ENCODE measurements at places on chromosomes 5 and 9.

GRCh38 chr5:2863133-2863532 lies 111.7 kb upstream of the IRX2 start:
- DNase-seq, result no peak

- no peak for DNase-seq
These were observed 649.6 kb downstream of the KCTD16 start for GRCh38 chr5:144820278-144820677.

- DNase-seq, result no peak
These were observed 515.1 kb downstream of the DMAC1 start for GRCh38 chr9:7284517-7284916.

DNA sequence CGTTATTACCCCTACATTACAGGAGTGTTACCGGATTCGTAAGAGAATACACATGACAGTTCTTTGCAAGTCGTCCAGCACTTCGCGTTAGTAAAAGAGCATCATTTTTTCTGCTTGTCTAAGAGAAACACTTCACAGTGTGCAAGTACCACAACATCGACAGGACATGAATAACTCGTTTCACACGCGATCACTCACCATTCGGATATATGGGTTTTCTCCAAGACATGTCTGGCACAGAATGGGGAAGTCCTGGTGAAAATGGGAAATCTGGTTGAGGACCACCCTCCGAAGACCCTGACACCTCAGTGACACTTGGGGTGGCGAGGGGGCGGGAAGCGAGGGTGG lies 642 bp downstream of the RBM22 start:
- no peak for DNase-seq

GRCh38 chr9:89617978-89618377 lies 13.2 kb downstream of the GADD45G start:
- no peak for DNase-seq

- no peak for DNase-seq
These were observed 9.0 kb upstream of the OR1N1 start for GRCh38 chr9:122536134-122536533.

GRCh38 chr5:104344809-104345208 lies 782.2 kb upstream of the NUDT12 start:
- DNase-seq, result no peak

DNA sequence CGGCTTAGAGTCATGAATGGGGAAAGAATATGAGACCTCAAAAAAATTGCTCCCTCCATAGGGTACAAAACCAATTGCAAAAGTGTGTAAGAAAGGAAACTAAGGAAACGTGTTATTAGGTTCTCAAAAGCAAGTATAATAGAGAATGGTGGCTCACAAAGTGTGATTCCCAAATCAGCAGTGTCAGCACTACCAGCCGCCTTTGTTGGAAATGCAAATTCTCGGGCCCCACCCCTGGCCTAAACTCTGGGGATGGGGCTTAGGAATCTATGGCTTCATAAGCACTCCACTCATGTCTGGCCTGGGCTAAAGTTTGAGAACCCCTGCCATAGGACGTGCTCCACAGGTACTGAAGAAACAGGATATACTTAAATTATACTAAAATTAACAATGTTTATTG lies 1.6 kb upstream of the CCDC69 start:
- no peak for DNase-seq

- DNase-seq, result no peak
These were observed 206.6 kb upstream of the HAPLN1 start for GRCh38 chr5:83927140-83927733.

GRCh38 chr9:91047529-91047928 lies 245.9 kb downstream of the SYK start:
- DNase-seq, result no peak

GRCh38 chr9:113274474-113275156 lies 757 bp downstream of the CDC26 start:
- DNase-seq, result no peak

DNA sequence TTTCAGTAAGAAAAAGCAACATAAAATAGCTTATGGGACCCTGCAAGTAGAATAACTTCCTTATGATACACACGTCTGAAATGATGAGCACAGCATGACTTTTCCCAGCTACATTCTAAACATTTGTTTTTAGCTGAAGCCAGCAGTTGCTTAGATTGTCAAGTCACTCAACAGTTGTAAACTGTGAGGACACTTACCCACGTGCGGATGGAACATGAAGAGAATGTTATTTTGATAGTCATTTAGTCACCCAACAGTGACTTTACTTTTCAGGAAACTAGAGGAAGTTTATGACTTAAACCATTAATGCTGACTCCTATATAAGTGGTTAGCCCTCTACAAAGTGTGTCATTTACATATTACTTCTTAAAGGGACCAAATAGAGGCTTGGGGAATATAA lies 3.0 kb downstream of the HACD4 start:
- DNase-seq, result no peak

GRCh38 chr9:17063535-17064135 lies 71.2 kb upstream of the CNTLN start:
- no peak for DNase-seq

- no peak for DNase-seq
These were observed 172.5 kb upstream of the OTULINL start for GRCh38 chr5:14408969-14409586.

GRCh38 chr5:76489877-76490688 lies 87.0 kb downstream of the IQGAP2 start:
- no peak for DNase-seq

DNA sequence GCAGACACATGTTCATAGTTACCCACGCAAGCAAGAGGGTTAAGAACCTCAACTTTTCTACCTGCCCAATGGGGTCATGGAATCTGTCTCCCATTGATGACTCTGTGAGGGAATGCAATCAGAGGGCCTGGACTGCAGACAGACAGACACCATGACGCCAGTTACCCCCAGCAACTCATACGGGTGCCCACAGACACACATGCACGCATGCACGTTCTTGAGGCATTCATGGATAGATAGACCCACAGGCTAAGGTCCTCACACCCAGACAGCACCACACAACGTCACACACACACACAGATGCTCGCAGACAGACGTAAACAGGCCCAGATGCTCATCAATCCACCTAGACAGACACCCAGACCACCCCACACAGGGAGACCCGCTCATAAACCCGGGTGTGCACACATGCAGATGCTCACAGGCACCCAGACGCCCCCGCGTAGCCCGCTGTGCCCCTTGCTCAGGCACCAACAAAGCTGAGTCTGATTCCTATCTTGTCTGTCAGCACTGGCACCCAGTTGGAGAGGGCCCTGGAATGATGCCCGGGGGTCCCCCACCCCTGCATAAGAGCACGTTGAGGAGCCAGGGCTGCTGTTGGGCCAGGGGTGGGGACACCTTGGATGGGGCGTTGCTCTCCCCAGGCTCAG lies 23.6 kb downstream of the LHX2 start:
- no peak for DNase-seq

- DNase-seq, result no peak
These were observed 177.2 kb downstream of the GADD45G start for GRCh38 chr9:89781838-89782540.

- no peak for DNase-seq
These were observed 46.5 kb downstream of the DUSP1 start for GRCh38 chr5:172724242-172725183.

- no peak for DNase-seq
These were observed 724 bp downstream of the SGTB start for GRCh38 chr5:65721050-65721719.

DNA sequence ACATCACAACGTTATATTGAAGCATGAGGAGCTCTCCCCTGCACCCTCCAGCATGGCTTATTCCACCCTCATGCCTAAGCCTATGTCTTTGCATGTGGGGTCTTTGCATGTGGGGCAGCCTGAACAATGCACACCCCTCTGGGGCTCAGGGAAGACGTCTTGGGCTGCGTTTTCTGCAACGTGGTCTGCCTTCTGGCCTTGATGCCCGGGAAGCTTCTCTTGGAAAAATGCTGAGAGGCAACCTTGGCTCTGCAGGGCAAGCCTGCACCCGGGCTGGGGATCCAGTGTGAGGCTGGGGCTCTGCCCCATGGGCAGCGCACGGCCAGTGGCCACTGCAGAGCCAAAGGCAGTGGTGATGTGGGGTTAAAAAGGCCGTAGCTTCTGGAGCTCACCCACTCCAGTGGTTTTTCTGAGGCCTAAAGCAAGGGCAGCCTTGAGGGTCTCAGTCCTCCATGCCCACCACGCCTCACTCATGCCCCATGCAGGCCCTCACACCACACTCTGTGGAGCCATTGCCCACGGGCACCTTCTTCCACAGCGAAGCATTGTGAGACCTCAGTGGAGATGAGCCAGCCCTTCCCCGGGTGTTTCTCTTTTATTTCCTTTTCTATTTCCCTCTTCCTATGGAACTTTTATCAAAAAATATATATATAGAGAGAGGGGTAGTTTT lies 112.2 kb downstream of the MRPL36 start:
- no peak for DNase-seq

DNA sequence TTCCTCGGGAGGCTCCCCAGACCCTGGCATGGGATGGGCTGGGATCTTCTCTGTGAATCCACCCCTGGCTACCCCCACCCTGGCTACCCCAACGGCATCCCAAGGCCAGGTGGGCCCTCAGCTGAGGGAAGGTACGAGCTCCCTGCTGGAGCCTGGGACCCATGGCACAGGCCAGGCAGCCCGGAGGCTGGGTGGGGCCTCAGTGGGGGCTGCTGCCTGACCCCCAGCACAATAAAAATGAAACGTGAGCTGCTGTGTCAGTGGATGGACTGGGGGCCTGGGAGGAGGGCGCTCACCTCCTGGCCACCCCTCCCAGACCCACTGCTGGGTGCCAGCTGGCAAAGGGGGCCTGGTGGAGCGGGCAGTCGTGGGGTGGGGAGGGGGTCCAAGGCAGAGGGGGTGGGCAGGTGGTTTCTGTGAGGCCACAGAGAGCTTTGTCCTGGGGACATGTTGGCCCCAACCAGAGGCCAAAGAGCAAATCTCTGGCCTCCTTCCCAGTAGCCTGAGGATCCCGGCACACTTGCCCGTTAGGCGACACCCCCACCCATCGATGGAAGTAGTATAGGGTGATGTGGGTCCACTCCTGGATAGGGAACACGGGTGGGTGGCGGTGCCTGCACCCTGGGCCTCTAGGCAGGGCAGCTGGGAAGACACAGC lies 9.8 kb downstream of the EGFL7 start:
- DNase-seq, result no peak

GRCh38 chr5:66864240-66864884 lies 268.2 kb downstream of the MAST4 start:
- no peak for DNase-seq

GRCh38 chr5:10563945-10564837 lies at the start of gene ANKRD33B:
TSS of gene ANKRD33B (plus strand) at chr5:10564070. CDS start at chr5:10564468, 398 bp downstream.
- DNase-seq, result peak; percentile 25

DNA sequence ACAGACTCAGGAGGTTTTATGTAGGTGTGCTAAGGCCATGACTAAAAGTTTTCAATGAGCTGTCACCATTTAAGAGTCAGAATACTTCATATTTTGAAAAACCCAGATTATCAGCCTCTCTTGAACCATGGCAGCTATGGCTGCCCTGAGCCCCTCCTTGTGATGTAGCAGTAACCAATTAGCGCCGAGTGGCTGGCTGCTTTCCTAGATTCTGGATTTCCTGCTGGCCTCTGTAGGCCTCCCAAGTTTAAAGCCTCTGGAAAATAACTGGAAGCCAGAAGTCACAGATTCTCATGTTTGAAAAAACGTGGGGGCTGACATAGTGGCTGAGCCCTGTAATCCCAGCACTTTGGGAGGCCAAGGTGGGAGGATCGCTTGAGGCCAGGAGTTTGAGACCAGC lies 25.5 kb downstream of the DAB2IP start:
- DNase-seq, result no peak

DNA sequence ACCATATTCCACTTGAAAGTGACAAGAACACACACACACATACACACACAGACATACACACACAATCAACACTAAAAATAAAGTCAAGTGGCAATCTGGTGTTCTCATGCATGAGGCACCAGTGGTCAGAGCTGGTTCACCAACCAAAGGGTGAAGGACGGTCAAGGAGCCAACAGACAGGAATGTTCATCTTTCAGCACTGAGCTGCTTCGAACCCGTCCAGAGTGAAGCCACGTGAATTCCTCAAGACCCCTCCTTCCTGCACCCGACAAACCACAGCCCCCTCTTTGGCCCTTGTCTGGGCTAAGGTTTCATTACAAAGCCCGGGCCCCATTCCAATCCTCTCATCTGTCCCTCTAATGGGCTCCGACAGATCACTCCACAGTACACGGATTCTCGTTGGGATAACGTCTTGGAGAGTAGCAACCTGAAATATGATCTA lies 84.5 kb upstream of the SMIM23 start:
- DNase-seq, result no peak

GRCh38 chr5:172189693-172190296 lies 1.8 kb upstream of the STK10 start:
- no peak for DNase-seq

DNA sequence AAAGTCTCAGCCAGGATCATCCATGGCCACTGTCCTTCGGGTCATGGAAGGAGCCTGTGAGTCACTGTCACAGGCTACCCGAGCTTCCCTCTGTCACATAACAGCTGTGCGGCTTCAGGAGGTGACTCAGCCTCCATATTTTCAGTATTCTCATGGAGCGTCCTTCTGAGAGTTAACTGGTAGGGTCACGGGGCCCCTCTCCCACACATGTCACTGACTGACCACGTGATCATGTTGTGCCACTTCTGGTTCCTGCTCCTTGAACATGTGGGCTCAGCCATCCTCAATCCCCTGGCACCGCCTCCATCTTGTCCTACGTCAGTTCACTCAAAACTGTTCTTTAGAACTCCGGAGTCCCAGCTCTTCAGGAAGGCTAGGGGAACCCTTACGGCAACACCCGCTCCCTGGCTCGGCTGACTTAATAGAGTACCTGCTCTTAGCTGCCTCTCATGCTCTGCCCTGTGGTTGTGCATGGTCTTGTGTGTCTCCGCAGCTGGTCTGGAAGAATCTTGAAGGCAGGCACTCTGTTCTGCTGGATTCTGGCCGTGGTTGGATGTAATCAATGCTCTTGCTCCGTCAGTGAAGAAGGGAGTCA lies 182.8 kb downstream of the ICE1 start:
- no peak for DNase-seq

DNA sequence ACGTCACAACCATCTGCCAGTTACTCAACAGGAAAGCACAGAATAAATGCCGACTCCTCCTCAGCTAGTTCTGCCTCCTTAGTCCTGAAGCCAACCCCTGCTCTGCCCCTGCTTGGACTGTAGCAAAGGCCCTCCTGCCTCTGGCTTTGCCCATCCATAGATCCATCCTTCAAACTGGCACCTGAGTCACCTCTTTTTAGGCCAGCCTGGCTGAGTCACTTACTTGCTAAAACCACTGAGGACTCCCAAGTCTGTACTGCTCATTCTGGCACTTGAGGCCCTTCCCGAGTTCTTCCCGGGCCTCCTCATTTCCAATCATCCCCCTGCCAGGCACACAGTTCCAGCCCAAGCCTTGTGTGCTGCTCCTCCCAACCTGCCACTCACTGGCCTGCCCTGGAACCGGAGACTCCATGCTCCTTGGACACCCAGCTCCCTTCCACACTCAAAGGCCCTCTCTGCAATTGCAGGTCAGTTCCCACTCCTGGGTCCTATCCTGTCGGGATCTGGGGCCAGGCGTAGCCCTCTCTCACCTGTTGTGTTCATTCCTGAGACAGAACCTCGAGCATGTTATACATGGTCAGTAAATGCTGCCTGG lies 220.1 kb downstream of the DAB2IP start:
- no peak for DNase-seq

DNA sequence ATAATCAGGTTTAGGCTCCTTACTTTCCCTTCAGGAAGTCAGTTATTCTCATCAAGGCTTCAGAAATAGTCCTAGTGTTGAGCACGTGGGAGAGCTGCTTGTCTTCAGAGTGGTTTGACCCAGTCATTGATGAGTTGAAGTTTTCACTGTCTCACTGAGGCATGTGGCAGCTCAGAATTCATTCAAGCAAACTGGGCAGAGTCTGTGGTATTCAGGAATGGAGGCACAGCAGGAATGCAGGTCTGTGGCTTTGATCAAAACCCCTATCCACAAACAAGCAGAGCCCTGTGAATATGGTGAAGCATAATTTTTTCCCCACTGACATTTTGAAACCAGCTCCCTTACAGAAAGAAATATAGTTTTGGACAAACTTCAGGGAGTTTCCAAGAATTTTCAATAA lies 207.3 kb downstream of the CD180 start:
- no peak for DNase-seq

Data from cortex of kidney (tissue), 1 donor.